Karpas-422 (cell line): ENCODE measurements at places on chromosomes 4 and X. TPM values are rescaled to one million over a fixed set of nuclear protein-coding genes. Genes with fewer than 3 reads are reported as not detected.

- DNase-seq: no peak
- H3K4me1 ChIP-seq: no peaks in the 10 kb centered on the region
- no peak overlapping the region for H3K27ac ChIP-seq
- no peak overlapping the region for H3K4me3 ChIP-seq
- H3K36me3 ChIP-seq: no peaks in the 10 kb centered on the region
Measured at GRCh38 chr4:96406742-96407141, 566.8 kb downstream of the PDHA2 start.

DNA sequence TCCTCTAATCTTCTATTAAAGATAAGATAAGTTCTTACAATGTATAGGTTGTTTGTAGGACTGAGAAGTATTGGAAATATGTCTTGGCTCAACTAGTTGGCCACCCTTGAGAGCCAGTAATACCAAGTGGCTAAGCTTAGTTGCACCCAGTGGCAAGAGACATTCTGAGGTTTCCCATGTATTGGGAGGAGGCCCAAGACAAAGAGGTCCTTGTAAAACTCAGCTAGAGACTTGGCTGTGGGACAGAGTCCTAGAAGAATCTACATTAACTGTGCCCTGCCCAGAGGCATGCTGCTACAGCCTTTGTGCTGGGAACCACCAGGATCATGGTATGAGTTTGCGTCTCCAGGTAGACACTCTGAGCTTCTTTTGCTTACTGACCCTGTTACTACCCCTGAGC is 41.9 kb upstream of the SLC4A4 start:
- DNase-seq: no peak
- H3K4me3 ChIP-seq: no peak overlapping the region
- H3K36me3 ChIP-seq: no peaks in the 10 kb centered on the region
- H3K27ac ChIP-seq: no peak overlapping the region
- H3K27me3 ChIP-seq: no peaks in the 10 kb centered on the region

- H3K27ac ChIP-seq: no peak overlapping the region
- DNase-seq: no peak
- no peak overlapping the region for H3K4me3 ChIP-seq
Measured at GRCh38 chr4:54482529-54483200, 175.1 kb upstream of the KIT start.

- no peaks in the 10 kb centered on the region for H3K27me3 ChIP-seq
- peak; percentile 41 for DNase-seq
- H3K4me1 ChIP-seq: peaks cover 4% of the 10 kb centered on the region
- no peak overlapping the region for H3K27ac ChIP-seq
- H3K36me3 ChIP-seq: no peaks in the 10 kb centered on the region
- H3K4me3 ChIP-seq: no peak overlapping the region
Measured at GRCh38 chr4:170234800-170235199, 145.0 kb upstream of the AADAT start.

DNA sequence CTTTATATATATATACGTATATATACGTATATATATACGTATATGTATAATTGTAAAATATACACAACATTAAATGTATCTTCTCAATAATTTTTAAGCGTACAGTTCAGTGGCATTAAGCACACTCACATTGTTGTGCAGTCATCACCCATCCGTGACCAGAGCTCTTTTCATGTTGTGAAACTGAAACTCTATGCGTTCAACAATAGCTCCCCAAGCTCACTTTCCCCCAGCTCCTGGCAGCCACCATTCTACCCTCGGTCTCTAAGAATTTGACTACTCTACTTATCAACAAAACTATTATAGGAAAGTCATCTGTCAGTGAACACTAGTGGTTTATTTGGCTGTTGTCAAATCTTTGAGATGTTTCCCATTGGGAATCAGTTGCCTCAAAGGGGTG is 621.8 kb upstream of the GALNT7 start:
- H3K36me3 ChIP-seq: no peaks in the 10 kb centered on the region
- no peak for DNase-seq
- no peaks in the 10 kb centered on the region for H3K27me3 ChIP-seq
- no peak overlapping the region for H3K4me3 ChIP-seq

The SPANXB1 gene
- total RNA-seq: not detected in 2 replicates

The GAGE1 gene
- not detected in 2 replicates for total RNA-seq

GRCh38 chr4:172844556-172844955 is 324.1 kb upstream of the GALNT7 start:
- no peak overlapping the region for H3K27ac ChIP-seq
- no peak overlapping the region for H3K4me3 ChIP-seq
- no peaks in the 10 kb centered on the region for H3K4me1 ChIP-seq
- DNase-seq: no peak

The MAGEA11 gene
- not detected in 2 replicates for total RNA-seq

DNA sequence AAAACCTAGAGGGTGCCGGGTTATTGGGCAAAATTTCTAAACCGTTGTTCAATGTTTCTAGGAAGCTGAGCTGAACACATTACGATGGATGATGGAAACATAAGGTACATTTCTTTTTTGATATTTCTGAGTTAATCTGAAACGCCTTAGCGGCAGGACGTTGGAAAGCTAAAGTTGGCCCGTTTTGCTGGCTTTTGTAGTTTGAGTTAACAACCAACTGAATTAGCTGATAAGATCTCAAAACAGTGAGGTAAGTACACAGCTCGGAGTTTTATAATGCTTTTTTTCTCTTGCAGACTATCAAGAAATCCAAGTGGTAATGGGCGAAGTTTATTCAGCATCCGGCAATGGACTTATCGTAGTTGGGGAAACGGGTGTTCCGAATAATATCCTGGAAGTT is 73.5 kb downstream of the PRSS12 start:
- DNase-seq: peak; percentile 63
- peaks cover 30% of the 10 kb centered on the region for H3K36me3 ChIP-seq
- H3K27me3 ChIP-seq: no peaks in the 10 kb centered on the region
- peak overlapping the region; percentile 95 for H3K4me3 ChIP-seq

DNA sequence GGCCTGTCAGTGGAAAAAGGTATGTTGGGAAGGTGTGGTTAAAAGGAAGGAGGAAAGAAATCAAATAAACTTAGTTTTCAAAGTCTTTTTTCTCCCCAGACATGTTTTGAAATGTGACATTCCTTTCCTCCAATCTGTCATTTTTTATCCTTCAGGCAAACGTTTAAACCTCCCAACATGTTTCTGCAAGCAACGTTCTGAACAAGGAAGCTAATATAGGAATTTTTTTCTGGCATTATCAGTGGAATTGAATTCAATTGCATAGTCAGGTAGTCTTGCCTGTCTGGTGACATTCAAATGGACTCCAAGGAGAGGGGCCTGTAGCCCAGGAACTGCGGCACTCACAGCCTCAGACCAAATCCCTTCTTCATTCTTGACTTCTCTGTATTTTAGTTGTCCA is 30.0 kb upstream of the RASSF6 start:
- no peak for DNase-seq
- H3K4me3 ChIP-seq: no peak overlapping the region
- peaks cover 42% of the 10 kb centered on the region for H3K4me1 ChIP-seq

DNA sequence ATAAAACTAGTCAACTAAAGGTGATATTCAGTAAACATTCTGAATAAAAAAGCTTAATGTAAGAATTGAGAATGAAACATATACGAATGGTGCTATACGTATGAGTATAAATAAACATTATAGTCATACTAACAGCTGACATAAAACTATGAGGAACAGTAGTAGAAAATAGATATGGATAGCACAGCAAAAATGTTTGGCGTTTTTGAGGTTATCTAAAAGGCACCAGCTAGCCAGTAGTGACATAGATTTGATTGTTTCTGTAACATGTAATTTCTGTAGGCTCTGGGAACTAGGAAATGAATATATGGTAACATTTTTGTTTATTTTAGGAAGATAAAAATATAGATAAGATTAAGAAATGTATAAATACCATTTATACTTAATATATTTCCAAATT is 69.3 kb downstream of the SNX25 start:
- no peaks in the 10 kb centered on the region for H3K36me3 ChIP-seq
- H3K27me3 ChIP-seq: no peaks in the 10 kb centered on the region
- H3K4me3 ChIP-seq: no peak overlapping the region
- H3K27ac ChIP-seq: no peak overlapping the region
- no peak for DNase-seq

The TRIM61 gene
- total RNA-seq: 6.9 and 8.4 TPM in 2 replicates
